ENCODE measurements at places on chromosomes 5 and 9. TPM values are rescaled to one million over a fixed set of nuclear protein-coding genes. Genes with fewer than 3 reads are reported as not detected.

The ANGPTL2 gene
- polyA plus RNA-seq = 49.4 TPM

The TRIM7 gene
- polyA plus RNA-seq = 20.4 TPM

The SMIM3 gene
- 5.7 TPM for polyA plus RNA-seq

The IL5 gene
- not detected for polyA plus RNA-seq

The MEIKIN gene
- polyA plus RNA-seq = not detected

The DPH7 gene
- 29.3 TPM for polyA plus RNA-seq

The SLU7 gene
- 43.4 TPM for polyA plus RNA-seq

The RORB gene
- 0.06 TPM for polyA plus RNA-seq

All from hindlimb muscle (tissue), 1 donor.